ENCODE measurements at places on chromosomes 12 and 14.

DNA sequence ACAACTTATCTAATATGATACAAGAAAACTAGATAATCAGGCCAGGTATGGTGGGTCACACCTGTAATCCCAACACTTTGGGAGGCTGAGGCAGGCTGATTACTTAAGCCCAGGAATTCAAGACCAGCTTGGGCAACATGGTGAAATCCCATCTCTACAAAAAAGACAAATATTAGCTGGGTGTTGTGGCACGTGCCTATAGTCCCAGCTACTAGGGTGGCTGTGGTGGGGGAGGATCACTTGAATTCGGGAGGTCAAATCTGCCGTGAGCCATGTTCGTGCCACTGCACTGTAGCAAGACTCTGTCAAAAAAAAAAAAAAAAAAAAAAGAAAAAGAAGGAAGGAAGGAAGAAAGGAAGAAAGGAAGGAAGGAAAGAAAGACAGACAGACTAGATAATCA lies 27.0 kb downstream of the ZCRB1 start:
- DNase-seq = no peak

- peak; percentile 2 for DNase-seq
Measured at GRCh38 chr14:87869619-87870583, 123.1 kb downstream of the GALC start.

DNA sequence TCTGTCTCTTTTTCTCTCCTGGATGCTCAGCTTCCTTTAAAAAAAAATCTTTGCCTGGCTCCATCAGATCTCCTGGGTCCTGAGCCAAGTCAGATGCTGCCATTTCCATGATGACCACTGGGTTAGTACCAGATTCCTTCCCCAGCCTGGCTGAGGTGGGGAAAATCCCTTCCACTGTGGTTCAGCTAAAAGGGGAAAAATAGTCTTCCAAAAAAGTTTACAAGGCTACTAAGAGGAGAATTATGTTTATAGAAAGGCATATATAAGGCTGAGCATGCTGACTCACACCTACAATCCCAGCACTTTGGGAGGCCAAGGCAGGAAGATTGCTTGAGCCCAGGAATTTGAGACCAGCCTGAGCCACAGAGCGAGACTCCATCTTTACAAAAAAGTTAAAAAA lies 28.4 kb upstream of the GAS2L3 start:
- DNase-seq = no peak

GRCh38 chr14:104656014-104656714 lies 33.3 kb upstream of the INF2 start:
- no peak for DNase-seq

DNA sequence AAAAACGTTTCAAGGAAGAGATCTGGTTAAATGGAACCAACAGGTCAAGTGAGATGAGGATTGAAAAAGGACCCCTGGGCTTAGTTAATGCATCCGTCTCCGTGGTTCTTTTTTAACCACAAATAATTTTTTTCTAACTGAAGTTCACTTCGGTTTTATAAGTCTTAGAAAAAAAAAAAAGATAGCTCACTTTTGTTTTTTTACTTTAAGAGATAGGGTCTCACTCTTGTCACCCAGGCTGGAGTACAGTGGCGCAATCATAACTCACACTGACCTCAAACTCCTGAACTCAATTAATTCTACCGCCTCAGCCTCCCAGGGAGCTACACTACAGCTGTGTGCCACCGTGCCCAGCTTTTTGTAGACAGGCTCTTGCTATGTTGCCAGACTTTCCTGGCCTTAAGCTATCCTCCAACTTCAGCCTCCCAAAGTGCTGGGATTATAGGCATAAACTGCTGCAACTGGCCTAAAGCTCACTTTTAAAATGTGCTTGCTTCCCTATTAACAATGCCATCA lies 11.8 kb downstream of the HNRNPC start:
- DNase-seq = no peak

DNA sequence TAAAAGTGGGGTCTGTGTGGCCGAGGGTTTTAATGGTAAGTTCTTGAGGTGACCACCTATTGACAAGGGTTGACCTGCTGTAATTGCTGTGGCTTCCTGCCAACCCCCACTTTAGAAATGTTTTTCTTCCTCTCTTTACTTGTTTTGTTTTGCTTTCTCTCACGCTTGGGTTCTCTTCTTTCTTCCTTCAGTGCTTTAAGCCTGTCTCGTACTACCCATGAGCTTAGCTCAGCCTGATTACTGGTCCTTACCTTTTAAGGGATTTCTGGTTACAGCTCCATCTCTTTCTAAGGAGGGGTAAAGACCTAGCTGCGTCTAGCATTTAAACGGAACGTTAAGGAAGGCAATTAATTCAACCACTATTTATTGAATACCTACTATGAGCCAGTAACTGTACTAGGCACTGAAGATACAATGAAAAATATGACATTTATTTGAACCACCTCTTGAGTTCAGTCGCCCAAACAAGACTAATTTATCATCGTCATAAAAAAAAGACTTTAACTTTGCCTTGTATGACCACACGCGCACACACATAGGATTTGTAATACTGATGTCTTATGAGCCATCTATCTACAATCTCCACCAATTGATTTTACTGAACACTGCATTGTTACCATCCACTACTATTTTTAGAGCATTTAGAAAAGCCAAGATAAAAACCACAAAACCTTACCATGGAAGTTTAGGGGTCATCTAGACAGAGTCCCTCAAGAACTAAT lies 888 bp upstream of the PPP1R12A start:
- DNase-seq = no peak

- peak; percentile 59 for DNase-seq
Measured at GRCh38 chr14:73452341-73453186, 5.8 kb downstream of the NUMB start.

DNA sequence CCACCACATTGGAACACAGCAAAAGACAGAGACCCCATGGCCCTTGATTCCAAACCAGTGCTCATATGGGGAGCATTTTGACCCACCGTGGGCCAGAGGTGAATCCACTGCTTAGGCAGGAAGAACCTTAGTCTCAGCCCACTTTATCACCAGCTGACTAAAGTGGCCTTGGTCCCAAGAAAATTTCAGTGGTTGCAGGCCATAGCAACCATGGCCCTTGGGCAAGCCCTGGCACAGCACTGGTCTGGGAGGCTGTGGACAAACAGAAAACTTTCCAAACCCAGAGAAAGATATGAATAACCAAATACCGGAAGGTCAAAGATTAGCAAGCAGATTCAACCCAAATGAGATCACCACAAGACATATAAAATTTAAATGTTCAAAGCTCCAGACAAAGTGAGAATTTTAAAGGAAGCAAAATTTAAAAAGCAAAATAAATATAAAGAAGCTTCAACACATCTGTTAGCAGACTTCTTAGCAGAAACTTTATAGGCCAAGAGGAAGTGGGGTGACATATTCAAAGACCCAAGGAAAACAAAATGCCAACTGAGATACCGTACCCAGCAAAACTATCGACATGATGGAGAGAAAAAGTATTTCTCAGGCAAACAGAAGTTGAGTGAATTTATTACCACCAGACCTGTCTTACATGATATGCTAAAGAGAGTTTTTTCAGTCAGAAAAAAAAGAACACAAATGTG lies 7.8 kb downstream of the KLRK1 start:
- DNase-seq = no peak

DNA sequence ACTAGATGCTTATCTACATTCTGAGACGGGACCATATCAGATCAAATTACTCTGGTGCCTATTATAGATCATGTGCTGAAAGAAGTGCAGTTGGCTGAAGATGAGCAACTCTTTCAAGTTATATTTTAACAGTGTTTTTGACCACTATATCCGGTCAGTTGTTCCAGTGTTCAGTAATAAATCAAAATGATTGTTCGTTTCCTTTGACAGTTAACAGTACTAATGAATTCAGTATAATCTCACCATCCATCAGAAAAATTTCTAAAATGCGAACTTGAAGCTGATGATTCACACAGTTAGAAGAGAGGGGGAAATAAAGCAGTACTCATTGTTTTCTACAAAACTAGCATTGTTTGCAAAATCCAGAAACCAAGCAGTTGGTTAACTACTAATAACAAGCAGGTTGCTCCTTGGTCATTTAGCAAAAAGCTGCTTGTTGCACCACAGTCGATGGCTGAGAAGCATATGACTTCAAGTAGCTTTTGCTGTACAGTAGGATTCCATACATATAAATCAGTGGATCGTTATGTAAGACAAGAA lies 2.3 kb downstream of the RPS6KA5 start:
- DNase-seq = peak; percentile 7

DNA sequence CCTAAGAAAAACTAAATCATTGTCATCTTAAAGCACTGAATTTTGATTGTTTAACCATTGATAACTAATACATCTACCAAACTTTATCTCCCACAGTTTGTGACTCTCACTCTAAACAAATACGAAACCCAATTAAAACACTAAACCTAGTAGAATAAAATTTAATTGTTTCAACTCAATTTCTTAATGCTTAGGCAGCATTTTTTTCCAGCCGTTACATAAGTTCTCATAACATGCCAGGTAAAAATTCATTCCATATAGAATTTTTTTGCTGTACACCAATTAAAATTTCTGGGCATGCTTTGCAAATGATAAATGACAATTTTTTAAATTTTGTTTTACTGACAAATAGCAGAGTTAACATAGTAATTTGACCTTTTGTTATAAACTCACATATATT lies 658.2 kb upstream of the FLRT2 start:
- no peak for DNase-seq

GRCh38 chr12:22415342-22416309 lies 81.1 kb upstream of the ST8SIA1 start:
- DNase-seq = no peak

DNA sequence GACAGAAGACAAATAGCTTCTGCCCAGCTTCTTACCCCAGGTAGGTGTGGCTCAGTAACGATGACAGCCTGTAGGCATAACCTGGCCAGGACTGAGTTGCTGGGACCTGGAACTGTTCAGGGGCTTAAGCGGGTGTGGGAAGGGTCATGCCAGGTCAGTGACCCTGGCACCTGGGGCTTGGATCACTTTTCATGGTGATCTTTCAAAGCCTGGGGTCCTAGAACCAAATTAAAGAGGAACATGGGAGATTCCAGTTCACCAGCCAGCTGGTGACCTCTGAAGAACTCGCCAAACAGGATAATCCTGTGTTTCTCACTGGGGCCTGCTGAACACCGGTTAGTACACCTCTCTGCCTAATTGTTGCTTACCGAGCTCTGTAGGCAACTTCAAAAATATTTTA lies 102.6 kb upstream of the LMNTD1 start:
- no peak for DNase-seq

Measured in suppressor macrophage (primary cell).